ENCODE measurements at places on chromosomes 13 and 19. TPM values are rescaled to one million over a fixed set of nuclear protein-coding genes. Genes with fewer than 3 reads are reported as not detected.
A peak's percentile ranks its signal among the peaks of the same experiment; 100 is the strongest.

The ZNF69 gene
- total RNA-seq = 5.0 TPM

The FCHO1 gene
- 48.2 TPM for total RNA-seq

The SHISA7 gene
- total RNA-seq = not detected

The FOXA3 gene
- total RNA-seq = not detected

The ITM2B gene
- 715 TPM for total RNA-seq

The PSG2 gene
- total RNA-seq = not detected

The ABCA7 gene
- 29.8 TPM for total RNA-seq

GRCh38 chr19:35225951-35226350 lies 2.6 kb downstream of the FAM187B start:
- H3K27me3 ChIP-seq = no peaks in the 10 kb centered on the region
- peak; percentile 44 for DNase-seq
- no peaks in the 10 kb centered on the region for H3K36me3 ChIP-seq
- H3K4me3 ChIP-seq = no peak overlapping the region
- peaks cover 28% of the 10 kb centered on the region for H3K4me1 ChIP-seq

GRCh38 chr19:14425696-14426138 lies 6.6 kb upstream of the DDX39A start:
- no peak overlapping the region for H3K27ac ChIP-seq
- no peaks in the 10 kb centered on the region for H3K36me3 ChIP-seq
- no peaks in the 10 kb centered on the region for H3K4me1 ChIP-seq
- DNase-seq = no peak

- H3K4me1 ChIP-seq = no peaks in the 10 kb centered on the region
- H3K36me3 ChIP-seq = no peaks in the 10 kb centered on the region
These were observed 110.3 kb downstream of the NALCN start for GRCh38 chr13:101305981-101306411.

GRCh38 chr13:67416047-67416925 lies 186.2 kb upstream of the PCDH9 start:
- no peaks in the 10 kb centered on the region for H3K36me3 ChIP-seq
- no peaks in the 10 kb centered on the region for H3K27me3 ChIP-seq
- H3K27ac ChIP-seq = no peak overlapping the region
- no peak overlapping the region for H3K4me3 ChIP-seq
- DNase-seq = no peak

GRCh38 chr13:74629985-74630384 lies 495.8 kb upstream of the KLF12 start:
- no peaks in the 10 kb centered on the region for H3K4me1 ChIP-seq
- no peak for DNase-seq
- no peak overlapping the region for H3K4me3 ChIP-seq
- no peak overlapping the region for H3K27ac ChIP-seq
- no peaks in the 10 kb centered on the region for H3K27me3 ChIP-seq

- no peak overlapping the region for H3K4me3 ChIP-seq
- peaks cover 15% of the 10 kb centered on the region for H3K4me1 ChIP-seq
- DNase-seq = no peak
- H3K36me3 ChIP-seq = no peaks in the 10 kb centered on the region
- no peak overlapping the region for H3K27ac ChIP-seq
- H3K27me3 ChIP-seq = no peaks in the 10 kb centered on the region
These were observed 4.0 kb downstream of the NAPSA start for GRCh38 chr19:50361290-50362029.

GRCh38 chr13:41956272-41956671 lies 4.6 kb downstream of the VWA8 start:
- no peaks in the 10 kb centered on the region for H3K36me3 ChIP-seq
- DNase-seq = no peak
- H3K27ac ChIP-seq = no peak overlapping the region
- no peak overlapping the region for H3K4me3 ChIP-seq
- H3K27me3 ChIP-seq = no peaks in the 10 kb centered on the region
- H3K4me1 ChIP-seq = peaks cover 17% of the 10 kb centered on the region

DNA sequence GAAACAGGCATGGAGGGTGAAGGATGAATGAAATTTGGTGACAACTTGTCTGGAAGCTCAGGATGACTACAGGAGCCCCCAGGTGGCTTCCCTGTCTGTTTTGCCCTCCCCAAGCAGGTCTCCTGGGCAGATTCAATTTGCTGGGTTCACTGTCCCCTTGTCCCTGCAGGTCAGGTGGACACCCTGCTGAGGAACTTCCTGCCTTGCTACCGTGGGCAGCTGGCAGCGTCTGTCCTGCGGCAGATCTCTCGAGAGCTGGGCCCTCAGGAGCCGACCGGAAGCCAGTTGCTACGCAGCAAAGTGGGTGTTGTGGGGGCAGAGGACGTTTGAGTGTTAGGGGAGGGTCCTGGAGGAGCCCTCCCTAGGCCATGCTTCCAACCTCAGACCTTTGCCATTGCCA lies 19.1 kb downstream of the PGLS start:
- H3K4me3 ChIP-seq = no peak overlapping the region
- DNase-seq = no peak
- H3K36me3 ChIP-seq = no peaks in the 10 kb centered on the region

DNA sequence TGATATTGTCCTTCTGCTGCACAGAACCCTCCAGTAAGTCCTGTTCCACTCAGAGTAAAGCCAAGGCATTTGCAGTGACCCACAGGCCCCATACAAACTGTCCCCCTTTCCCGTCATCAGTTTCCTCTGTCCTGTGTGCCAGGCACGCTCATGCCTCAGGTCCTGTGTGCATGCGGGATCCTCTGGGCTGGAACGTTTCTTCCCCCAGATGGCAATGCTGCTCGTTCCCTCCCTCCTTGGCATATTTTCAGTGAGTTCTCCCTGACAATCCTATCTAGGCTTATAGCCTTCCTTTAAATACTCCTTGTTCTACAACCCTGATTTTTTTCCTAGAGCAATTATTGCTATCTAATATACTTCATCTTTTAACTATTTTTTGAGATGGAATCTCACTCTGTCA lies 5.7 kb downstream of the OPA3 start:
- peaks cover 40% of the 10 kb centered on the region for H3K4me1 ChIP-seq
- no peak for DNase-seq
- H3K27ac ChIP-seq = peak overlapping the region; percentile 66
- H3K36me3 ChIP-seq = no peaks in the 10 kb centered on the region

- H3K36me3 ChIP-seq = no peaks in the 10 kb centered on the region
- peaks cover 58% of the 10 kb centered on the region for H3K27me3 ChIP-seq
- DNase-seq = no peak
- H3K4me3 ChIP-seq = peak overlapping the region; percentile 50
- no peak overlapping the region for H3K27ac ChIP-seq
These were observed 74.1 kb upstream of the MCF2L start for GRCh38 chr13:112894673-112895481.

GRCh38 chr13:75055296-75055695 lies 426.7 kb downstream of the TBC1D4 start:
- DNase-seq = no peak
- no peaks in the 10 kb centered on the region for H3K27me3 ChIP-seq
- no peak overlapping the region for H3K27ac ChIP-seq
- H3K4me3 ChIP-seq = no peak overlapping the region
- H3K36me3 ChIP-seq = no peaks in the 10 kb centered on the region
- no peaks in the 10 kb centered on the region for H3K4me1 ChIP-seq

DNA sequence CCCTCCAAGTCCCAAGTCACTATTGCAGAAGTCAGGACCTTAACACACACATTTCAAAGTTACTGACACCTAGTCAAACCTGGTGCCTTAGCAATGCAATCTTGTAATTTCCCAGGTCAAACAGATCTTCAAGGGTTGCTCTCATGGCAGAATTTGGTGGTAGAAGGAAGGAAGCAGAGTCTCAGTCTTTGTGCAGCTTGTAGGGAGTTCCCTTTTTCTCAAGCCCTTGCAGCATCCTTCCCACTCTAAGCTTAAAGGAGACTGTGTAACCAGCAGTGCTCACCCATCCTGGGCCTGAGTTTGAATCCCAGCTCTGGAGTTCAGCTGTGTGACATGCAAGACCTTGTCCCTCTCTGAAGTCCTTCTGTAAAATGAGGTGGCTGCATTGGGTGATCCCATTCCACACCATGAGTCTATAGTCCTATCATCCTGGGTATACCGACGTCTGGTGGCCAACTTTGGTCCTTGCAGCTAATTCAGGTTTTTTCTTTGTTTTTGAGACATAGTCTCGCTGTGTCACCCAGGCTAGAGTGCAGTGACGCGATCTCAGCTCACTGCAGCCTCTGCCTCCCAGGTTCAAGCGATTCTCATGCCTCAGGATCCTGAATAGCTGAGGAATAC lies 9.8 kb downstream of the SIGLEC10 start:
- peaks cover under 1% of the 10 kb centered on the region for H3K27me3 ChIP-seq
- H3K4me1 ChIP-seq = no peaks in the 10 kb centered on the region
- no peak for DNase-seq
- no peaks in the 10 kb centered on the region for H3K36me3 ChIP-seq

GRCh38 chr13:112055036-112055914 lies 11.7 kb upstream of the SOX1 start:
- no peak overlapping the region for H3K4me3 ChIP-seq
- DNase-seq = no peak
- no peak overlapping the region for H3K27ac ChIP-seq
- H3K27me3 ChIP-seq = peaks cover 99% of the 10 kb centered on the region
- H3K36me3 ChIP-seq = no peaks in the 10 kb centered on the region
- peaks cover 37% of the 10 kb centered on the region for H3K4me1 ChIP-seq

DNA sequence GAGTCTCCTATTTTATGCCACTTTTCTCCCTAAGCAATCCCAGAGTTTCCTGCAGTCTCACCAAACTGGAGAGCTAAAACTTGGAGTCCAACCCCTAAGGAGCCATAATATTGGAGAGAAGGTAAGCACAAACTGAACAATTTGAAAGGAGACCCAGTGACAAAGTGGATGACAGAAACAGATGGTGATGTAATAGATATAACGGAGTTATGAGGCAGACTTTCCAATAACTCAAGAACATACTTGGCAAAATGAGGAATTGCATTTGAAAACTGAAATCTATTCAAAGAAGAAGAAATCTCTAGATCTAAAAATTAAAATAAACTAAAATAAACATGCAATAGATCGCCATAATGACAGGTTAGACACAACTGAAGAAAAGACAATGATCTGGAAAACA lies 200.9 kb upstream of the MIR17HG start:
- no peak for DNase-seq
- H3K4me3 ChIP-seq = no peak overlapping the region
- H3K36me3 ChIP-seq = no peaks in the 10 kb centered on the region
- no peaks in the 10 kb centered on the region for H3K27me3 ChIP-seq
- H3K27ac ChIP-seq = no peak overlapping the region

DNA sequence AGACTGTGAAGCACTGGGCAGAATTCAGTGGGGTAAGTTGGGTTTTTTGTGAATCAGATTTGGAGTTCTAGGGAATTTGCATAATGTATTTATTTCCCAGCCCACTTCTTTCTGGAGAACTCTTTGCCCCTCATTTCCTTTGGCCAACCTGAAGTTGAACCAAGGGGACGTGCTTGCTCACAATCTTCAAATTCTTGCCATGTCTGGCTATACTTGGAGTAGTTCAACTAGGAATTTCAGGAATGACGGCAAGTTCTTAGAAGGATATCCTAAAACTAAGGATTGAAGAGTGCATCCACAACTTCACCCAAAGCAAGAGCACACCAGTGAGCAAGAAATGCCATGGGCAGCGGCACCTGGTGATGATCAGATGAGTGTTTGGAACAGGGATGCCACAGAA lies 88.5 kb downstream of the TEX26 start:
- H3K36me3 ChIP-seq = no peaks in the 10 kb centered on the region
- H3K27me3 ChIP-seq = no peaks in the 10 kb centered on the region
- H3K4me3 ChIP-seq = no peak overlapping the region
- no peak overlapping the region for H3K27ac ChIP-seq

DNA sequence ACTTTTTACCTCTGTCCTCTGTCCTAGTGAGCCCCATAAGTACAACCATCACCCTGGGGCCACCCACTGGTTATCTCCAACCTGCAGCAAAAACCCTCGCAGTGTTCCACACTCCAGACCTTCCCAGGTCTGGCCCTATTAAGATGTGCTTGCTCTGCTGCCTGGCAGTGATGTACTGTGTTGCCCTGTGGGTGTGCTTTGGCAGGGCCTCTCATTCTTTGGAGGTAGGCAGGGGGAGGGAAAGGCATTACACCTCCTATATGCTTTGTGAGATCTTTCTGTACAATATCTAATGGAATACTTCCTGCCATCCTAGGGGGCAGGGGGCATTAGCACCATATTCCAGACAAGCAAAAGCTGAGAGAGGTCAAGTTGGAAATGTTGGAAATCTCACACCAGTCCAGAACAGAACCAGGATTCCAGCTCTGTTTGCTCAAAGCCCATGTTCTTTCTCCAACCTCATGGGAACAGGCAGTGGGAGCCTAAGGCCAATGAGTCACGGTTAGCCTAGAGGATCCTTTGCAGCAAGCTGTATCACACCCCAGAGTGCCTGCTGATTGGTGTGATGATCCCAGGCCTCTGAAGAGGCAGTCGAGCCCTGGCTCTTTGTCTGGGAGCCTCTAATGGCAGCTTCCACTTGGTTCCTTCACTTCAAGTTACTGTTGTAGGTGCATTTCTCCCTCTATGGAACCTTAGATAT lies 59.7 kb upstream of the UBL3 start:
- DNase-seq = no peak
- H3K36me3 ChIP-seq = no peaks in the 10 kb centered on the region
- H3K4me3 ChIP-seq = no peak overlapping the region
- no peaks in the 10 kb centered on the region for H3K27me3 ChIP-seq
- no peak overlapping the region for H3K27ac ChIP-seq
- H3K4me1 ChIP-seq = peaks cover 31% of the 10 kb centered on the region

- H3K27ac ChIP-seq = peak overlapping the region; percentile 7
- H3K4me1 ChIP-seq = peaks cover 64% of the 10 kb centered on the region
- no peak for DNase-seq
- H3K36me3 ChIP-seq = peaks cover 26% of the 10 kb centered on the region
These were observed 2.1 kb downstream of the NUMBL start for GRCh38 chr19:40688309-40688708.

- H3K27me3 ChIP-seq = no peaks in the 10 kb centered on the region
- H3K4me3 ChIP-seq = no peak overlapping the region
- H3K27ac ChIP-seq = no peak overlapping the region
- H3K36me3 ChIP-seq = peaks cover 57% of the 10 kb centered on the region
- no peak for DNase-seq
These were observed 58.3 kb downstream of the RAB20 start for GRCh38 chr13:110503037-110503901.

GRCh38 chr19:33443638-33444561 lies 70.4 kb downstream of the CEBPG start:
- H3K36me3 ChIP-seq = no peaks in the 10 kb centered on the region
- peak; percentile 31 for DNase-seq
- H3K4me3 ChIP-seq = no peak overlapping the region
- no peaks in the 10 kb centered on the region for H3K4me1 ChIP-seq
- no peaks in the 10 kb centered on the region for H3K27me3 ChIP-seq
- H3K27ac ChIP-seq = no peak overlapping the region

DNA sequence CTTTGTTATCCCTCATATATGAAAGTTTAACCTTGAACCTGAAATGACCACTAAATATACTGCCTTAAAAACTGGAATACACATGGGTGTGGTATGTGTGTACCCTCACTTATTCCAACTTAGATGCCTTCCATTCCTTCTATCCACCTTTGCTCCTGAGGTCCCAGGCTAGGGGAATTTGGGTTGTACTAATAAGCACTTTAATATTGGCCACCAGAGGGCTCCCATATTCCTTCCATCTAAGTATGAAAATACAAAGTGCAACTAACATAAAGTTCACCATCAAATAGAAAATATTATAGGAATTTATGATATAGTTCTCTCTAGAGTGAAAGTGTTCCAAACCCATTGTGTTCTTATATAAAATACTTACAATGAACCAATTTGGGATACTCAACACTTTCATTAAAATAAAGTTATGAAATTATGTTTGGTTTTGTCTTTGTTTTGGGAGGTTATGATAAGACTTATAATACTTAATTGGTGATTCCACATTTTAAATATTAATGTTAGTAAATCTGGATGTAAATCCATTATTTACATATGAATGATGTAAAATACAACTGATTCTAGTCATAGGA lies 62.3 kb downstream of the ITGBL1 start:
- H3K4me3 ChIP-seq = no peak overlapping the region
- no peaks in the 10 kb centered on the region for H3K4me1 ChIP-seq
- H3K27me3 ChIP-seq = no peaks in the 10 kb centered on the region

Measured in suprapubic skin (tissue), 4 donors.